ENCODE measurements at places on chromosomes 4 and X.
A peak's percentile ranks its signal among the peaks of the same experiment; 100 is the strongest.

DNA sequence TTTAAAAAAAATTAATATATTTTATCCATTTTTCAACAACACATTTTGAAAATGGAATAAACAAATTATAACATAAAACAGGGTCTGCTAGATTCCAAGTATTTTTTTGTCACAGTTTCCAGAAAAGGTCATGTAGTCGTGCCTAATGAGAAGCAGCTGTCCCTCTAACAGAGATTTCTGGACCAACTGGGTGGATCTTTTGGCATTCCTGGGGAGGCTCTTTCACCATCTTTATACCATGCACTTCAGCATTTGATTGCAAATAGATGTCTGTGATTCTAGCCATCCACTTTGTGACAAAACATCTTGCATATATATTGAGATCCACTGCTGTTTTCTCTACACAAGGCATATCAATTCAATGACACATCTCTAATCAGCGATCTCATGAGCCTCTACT, 210.7 kb upstream of the LDB2 start:
- DNase-seq, result no peak

GRCh38 chr4:41205854-41206460, 8.4 kb downstream of the APBB2 start:
- DNase-seq, result no peak

- no peak for DNase-seq
Measured at GRCh38 chrX:1464041-1464970, 11.6 kb upstream of the ASMTL start.

- DNase-seq, result no peak
Measured at GRCh38 chr4:187480146-187481145, 515.1 kb upstream of the ZFP42 start.

DNA sequence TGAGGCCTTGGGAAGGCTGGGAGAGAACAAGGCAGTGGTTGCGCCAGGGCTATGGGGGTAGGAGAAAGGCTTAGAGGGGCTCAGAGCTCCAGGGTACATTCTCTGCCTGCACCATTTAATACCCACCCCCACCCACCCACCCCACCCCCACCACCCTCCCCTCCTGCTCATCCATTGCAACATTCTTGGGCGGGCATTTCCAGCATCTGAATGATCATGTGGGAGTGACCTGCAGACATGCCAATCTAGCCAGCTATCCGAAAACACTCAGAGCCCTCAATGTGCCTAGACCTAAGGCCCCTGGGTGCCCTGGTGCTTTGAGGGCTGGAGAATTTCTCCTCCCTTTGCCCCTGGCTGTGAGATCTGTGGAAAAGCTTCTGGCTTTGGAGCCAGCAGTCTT, 3.1 kb downstream of the SLC34A2 start:
- DNase-seq, result no peak

DNA sequence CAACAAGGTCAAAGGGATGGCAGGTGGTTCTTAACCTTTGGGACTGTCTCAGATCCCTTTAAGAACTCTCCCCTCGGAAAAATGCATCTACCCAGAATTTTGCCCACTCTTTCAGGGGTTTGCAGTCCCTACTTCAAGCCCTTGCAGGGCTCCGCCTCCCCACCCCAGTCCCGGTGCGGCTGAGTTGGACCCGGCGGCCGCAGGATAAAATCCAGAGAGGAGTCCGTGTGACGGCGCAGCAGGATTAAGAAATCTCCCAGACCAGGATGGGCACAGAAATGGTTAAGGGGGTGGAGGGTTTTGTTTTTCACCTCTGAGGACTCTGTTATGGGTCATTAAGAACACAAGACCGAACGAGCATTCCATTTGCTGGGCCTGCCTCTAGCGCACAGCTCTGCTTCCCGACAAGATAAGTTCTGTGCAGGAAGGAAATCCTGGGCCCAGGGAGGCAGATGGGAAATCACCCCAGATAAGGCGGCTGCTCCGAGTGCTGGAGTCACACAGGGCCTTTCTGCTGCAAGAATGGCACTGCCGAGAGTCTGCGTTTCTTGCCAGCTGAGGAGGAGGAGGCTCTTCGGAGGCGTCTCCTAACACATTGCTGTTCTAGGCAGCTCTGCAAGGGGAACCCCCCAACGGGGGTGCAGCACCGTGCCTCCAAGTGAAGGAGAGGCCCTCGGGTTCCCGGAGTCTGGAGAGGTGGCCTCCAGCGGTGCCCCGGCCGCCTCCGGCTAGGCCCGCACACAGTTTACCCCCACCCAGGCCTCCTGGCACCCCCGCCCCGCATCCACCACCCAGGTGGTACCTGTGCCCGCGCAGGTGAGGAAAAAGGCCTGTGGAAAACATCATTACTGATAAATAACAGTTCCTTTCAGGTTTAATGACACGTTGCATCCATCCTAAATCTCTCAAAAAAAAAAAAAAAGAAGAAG, 277.6 kb downstream of the BCOR start:
- DNase-seq, result no peak

- no peak for DNase-seq
Measured at GRCh38 chr4:168584321-168584771, 87.5 kb downstream of the PALLD start.

GRCh38 chr4:10055871-10056270, 34.6 kb upstream of the SLC2A9 start:
- no peak for DNase-seq

- DNase-seq, result no peak
Measured at GRCh38 chr4:121666091-121666679, 30.6 kb downstream of the ANXA5 start.

GRCh38 chr4:86482306-86483172, 111.6 kb upstream of the PTPN13 start:
- DNase-seq, result no peak

- DNase-seq, result no peak
Measured at GRCh38 chr4:48642421-48643374, 137.4 kb downstream of the FRYL start.

GRCh38 chr4:54902271-54902670, 223.1 kb downstream of the KDR start:
- no peak for DNase-seq

GRCh38 chr4:108313546-108314339, 145.0 kb upstream of the LEF1 start:
- DNase-seq, result no peak

DNA sequence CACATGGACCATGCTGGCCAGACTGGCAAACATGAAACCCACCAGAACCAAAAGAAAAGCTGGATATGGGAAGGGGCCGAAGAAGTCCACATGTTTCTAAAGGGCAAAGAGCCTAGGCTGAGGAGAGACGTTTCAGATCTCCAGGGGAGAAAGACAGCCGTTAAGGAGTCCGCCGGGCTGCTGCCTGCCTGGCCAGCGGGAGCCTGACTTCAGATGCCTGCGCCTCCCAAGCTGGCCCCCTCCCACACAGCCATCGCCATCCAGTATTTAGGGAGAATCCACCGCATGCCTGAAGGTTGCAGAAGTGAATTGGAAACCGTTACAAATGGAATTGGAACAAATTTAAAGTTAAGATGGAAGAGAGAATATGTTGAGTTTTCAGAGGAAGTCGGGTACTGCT, 2.9 kb downstream of the TBL1X start:
- no peak for DNase-seq

GRCh38 chr4:19399001-19399400, 852.7 kb upstream of the SLIT2 start:
- DNase-seq, result no peak

DNA sequence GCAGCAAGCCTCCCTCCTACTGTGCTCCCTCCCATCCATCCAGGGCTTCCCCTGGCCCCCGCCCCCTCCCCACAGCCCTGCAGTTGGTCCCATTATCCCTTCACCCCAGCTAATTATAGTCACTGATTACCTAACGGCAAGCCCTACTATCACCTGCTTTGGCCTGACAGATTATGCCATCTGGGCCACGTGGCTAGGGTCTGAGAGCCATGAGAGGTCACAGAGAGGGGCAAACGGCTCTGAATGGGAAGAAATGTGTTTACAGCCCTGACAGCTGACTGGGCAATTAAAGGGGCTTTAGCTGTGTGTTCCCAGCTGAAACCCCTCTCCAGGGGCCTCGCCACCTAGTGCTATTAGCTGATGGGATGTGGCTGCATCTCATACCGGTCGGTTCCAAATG, 134.4 kb upstream of the CPEB2 start:
- no peak for DNase-seq

DNA sequence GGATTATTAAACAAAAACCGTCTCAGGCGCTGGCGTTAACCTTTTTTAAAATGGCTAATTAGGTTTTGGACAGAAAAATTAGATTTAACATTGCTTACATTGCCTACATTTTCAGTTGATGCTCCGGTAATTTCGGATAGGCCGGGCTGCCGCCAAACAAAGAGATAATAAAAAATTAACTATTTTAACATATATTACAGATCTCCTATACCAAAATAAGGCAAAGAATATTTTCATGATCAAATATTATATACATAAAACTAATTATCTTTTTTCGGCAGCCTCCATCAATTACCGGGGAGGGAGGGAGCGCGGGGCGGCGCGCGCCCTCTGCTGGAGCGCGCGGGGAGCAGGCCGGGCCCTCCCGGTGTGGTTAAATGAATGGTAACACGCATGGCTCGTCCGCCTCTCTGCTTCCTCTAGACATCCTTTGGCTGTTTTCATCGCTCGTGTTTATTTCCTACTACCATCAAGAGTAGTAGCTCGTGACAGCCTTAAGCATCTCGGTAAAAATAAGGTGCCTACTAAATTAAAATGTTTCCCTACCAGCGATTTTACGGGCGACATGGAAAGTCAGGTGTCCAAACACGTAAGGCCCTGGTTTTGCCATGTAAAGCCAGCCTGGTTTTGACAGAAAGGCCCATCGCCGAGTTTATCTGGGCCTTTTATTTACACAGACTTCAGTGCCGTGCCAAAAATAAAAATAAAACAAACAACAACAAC, 52.4 kb upstream of the TMEM33 start:
- DNase-seq, result peak; percentile 82

- no peak for DNase-seq
Measured at GRCh38 chrX:20046864-20047263, 56.0 kb upstream of the BCLAF3 start.

DNA sequence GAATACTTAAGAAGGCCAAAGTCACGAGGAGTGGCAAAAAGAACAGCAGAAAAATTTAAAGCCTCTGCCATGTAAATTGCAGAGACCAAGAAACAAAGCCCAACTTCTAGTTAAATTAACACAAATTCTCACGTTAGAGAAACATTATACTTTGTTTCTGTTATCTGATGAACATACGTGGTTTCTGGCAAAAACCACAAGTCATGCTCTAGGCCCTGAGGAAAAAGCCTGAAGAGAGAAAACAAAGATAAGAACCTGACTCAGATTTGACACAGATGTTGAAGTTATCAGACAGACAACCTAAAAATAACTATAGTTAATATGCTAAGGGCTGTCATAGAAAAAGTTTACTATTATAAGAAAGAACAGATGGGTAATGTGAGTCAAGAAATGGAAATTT, 149.1 kb upstream of the PCDH10 start:
- DNase-seq, result no peak

DNA sequence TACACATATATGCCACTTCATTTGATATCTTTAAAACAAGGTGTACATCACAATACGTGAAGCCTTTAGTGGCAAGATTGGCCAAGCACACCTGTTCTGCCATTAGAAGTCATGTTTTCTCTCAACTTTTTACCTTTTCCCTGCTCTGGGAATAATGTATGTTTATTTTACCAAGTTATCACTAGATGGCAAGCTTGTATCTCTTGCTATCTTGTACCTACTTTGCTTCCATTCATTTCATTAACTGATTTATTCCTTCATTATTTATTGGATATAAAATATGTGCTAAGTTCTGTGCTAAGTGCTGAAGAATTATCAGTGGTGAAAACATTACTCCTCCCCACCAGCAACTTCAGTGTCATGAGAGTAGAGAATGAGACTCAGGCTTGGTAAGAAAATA, 245.5 kb downstream of the ANK2 start:
- DNase-seq, result no peak

GRCh38 chrX:108298165-108298602, 140.0 kb downstream of the COL4A6 start:
- DNase-seq, result no peak

GRCh38 chr4:20251796-20252655, at the start of gene SLIT2:
TSS of gene SLIT2 (plus strand) at chr4:20251905. CDS start at chr4:20253816, 1,911 bp downstream.
- peak; percentile 69 for DNase-seq

DNA sequence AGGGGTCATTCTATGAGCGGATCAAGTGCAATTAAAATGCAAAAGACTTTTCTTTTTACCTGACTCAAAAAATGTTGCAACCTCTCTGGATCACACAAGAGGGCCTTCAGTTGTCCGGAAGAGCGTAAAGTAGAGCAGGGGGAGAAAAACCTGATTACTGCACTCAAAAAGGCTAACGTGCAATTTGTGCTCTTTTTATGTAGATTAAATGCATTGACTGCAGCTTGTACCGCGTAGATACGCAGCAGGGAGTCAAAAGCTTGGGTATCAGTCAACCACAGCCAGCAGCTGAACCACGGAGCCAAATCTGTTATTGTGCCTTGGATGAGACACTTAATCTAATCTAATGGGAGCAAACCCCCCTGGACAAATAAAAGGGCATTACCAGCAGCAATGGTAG, 107.3 kb upstream of the RAI2 start:
- DNase-seq, result no peak

DNA sequence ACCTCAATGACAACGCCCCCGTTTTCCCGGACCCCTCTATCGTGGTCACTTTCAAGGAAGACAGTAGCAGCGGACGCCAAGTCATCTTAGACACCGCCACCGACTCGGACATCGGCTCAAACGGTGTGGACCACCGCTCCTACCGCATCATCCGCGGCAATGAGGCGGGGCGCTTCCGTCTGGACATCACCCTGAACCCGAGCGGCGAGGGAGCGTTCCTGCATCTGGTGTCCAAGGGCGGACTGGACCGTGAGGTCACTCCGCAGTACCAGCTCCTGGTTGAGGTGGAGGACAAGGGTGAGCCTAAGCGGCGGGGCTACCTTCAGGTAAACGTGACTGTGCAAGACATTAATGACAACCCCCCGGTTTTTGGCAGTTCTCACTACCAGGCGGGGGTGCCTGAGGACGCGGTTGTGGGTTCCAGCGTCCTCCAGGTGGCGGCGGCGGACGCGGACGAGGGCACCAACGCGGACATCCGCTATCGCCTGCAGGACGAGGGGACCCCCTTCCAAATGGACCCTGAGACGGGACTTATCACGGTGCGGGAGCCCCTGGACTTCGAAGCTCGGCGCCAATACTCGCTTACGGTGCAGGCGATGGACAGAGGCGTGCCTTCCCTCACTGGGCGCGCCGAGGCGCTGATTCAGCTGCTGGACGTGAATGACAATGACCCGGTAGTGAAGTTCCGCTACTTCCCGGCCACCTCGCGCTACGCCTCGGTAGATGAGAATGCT, 2.2 kb downstream of the FAT4 start:
- DNase-seq, result peak; percentile 18

- no peak for DNase-seq
Measured at GRCh38 chrX:84218726-84219125, 30.7 kb upstream of the RPS6KA6 start.

DNA sequence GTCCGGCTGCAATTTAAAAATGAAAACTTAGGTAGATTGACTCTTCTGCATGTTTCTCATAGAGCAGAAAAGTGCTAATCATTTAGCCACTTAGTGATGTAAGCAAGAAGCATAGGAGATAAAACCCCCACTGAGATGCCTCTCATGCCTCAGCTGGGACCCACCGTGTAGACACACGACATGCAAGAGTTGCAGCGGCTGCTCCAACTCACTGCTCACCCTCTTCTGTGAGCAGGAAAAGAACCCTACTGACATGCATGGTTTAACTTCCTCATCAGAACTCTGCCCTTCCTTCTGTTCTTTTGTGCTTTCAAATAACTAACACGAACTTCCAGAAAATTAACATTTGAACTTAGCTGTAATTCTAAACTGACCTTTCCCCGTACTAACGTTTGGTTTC, 41.0 kb downstream of the MAP7D3 start:
- DNase-seq, result no peak
